ENCODE measurements at places on chromosomes 6 and 20. TPM values are rescaled to one million over a fixed set of nuclear protein-coding genes. Genes with fewer than 3 reads are reported as not detected.

- H3K36me3 ChIP-seq: no peaks in the 10 kb centered on the region
- no peak for DNase-seq
- H3K27me3 ChIP-seq: no peaks in the 10 kb centered on the region
- H3K27ac ChIP-seq: no peak overlapping the region
- H3K4me1 ChIP-seq: no peaks in the 10 kb centered on the region
- H3K4me3 ChIP-seq: no peak overlapping the region
These were observed 150.2 kb upstream of the SIM1 start for GRCh38 chr6:100614933-100615332.

DNA sequence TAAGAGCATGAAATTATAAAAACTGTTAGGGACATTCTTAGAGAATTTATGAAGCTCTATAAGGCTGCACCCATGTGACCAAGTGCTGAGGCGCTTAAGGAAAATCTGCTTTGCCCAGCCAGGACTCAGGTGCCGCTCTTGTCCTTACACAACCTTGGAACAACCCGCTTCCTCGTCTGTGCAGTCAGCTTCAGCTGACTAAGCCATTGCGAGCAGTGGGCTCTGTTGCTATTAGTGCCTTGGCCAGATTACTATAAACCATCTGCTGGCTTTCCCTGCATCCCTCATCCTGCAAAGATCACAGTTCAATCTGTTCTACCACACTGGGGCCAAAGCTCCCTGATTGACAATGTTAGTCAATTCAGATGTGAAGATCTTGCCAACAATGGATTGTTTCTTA lies 89.1 kb upstream of the E2F3 start:
- no peaks in the 10 kb centered on the region for H3K27me3 ChIP-seq
- H3K36me3 ChIP-seq: no peaks in the 10 kb centered on the region
- no peak overlapping the region for H3K27ac ChIP-seq
- H3K4me1 ChIP-seq: no peaks in the 10 kb centered on the region
- H3K4me3 ChIP-seq: no peak overlapping the region

Gene EMILIN3
- 0.24 TPM for total RNA-seq

- no peaks in the 10 kb centered on the region for H3K4me1 ChIP-seq
- no peaks in the 10 kb centered on the region for H3K36me3 ChIP-seq
- no peaks in the 10 kb centered on the region for H3K27me3 ChIP-seq
- DNase-seq: no peak
- H3K4me3 ChIP-seq: no peak overlapping the region
- no peak overlapping the region for H3K27ac ChIP-seq
These were observed 100.2 kb downstream of the AHI1 start for GRCh38 chr6:135397172-135397952.

DNA sequence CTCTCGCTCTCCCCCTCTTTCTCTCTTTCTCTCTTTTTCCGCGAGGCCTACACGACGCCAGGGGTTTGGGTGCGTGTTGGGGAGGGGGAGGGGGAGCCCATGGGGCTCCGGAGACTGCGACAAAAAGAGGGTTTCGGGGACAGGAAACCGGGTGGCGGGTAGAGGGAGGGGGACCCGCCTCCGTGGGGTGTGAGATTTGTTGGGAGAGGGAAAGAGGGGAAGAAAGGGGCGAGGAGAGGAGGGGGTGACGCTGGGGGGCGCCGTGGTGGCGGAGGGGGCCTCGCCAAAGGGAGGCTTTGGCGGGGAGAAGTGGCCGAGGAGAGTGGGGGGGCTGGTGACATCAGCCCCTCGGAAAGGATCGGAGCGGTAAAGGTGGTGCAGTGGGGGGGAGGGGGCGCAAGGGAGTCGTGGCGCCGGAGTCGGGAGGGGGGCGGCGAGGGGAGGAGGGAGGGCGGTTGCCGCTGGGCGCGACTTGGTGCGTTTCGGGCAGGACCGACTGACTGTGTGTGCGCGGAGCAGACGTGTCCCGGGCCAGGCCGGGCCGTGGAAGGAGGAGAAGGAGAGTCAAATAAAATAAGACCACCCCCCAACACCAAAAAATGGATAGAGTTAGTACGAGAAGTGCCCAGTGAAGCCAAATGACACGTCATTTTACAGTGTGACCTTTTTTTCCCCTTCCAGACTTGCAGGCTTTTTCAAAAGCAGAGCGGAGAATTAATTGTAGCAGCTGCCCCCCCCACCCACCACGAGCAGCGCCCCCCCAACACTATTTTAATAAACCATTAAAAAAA lies 39.8 kb downstream of the GNAS start:
- peak; percentile 89 for DNase-seq
- peak overlapping the region; percentile 83 for H3K4me3 ChIP-seq
- peak overlapping the region; percentile 96 for H3K27ac ChIP-seq
- peaks cover 51% of the 10 kb centered on the region for H3K4me1 ChIP-seq

GRCh38 chr6:38400764-38401163 lies 239.0 kb downstream of the BTBD9 start:
- no peaks in the 10 kb centered on the region for H3K27me3 ChIP-seq
- H3K27ac ChIP-seq: no peak overlapping the region
- no peak for DNase-seq
- H3K36me3 ChIP-seq: no peaks in the 10 kb centered on the region
- peaks cover 12% of the 10 kb centered on the region for H3K4me1 ChIP-seq
- H3K4me3 ChIP-seq: no peak overlapping the region

DNA sequence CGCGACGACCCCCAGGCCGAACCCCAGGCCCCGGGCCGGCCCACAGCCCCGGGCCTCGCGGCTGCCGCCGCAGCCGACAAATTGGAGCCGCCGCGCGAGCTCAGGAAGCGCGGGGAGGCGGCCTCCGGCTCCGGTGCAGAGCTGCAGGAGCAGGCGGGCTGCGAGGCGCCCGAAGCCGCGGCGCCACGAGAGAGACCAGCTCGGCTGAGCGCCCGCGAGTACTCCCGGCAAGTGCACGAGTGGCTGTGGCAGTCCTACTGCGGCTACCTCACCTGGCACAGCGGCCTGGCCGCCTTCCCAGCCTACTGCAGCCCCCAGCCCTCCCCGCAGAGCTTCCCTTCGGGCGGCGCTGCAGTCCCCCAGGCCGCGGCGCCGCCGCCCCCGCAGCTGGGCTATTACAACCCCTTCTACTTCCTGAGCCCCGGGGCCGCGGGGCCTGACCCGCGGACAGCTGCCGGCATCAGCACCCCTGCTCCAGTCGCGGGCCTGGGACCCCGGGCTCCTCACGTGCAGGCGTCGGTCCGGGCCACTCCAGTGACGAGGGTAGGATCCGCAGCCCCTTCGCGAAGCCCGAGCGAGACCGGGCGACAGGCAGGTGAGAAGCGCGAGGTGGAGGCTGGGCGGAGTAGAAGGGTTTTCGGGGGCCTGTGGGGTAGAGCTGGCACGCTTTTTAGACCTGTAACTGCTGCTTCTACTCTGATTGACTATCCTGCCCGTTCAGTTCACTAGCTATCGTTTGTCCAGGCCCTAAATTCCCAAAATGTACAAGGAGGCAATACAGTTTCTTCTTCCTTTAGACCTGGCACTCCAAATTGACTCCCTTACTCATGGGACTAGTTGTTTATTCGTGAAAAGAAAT lies 654 bp downstream of the FAM8A1 start:
- DNase-seq: peak; percentile 55
- no peaks in the 10 kb centered on the region for H3K27me3 ChIP-seq
- H3K4me3 ChIP-seq: peak overlapping the region; percentile 94
- H3K27ac ChIP-seq: peak overlapping the region; percentile 95
- H3K36me3 ChIP-seq: peaks cover 36% of the 10 kb centered on the region

Gene CYP39A1
- 6.7 TPM for total RNA-seq

DNA sequence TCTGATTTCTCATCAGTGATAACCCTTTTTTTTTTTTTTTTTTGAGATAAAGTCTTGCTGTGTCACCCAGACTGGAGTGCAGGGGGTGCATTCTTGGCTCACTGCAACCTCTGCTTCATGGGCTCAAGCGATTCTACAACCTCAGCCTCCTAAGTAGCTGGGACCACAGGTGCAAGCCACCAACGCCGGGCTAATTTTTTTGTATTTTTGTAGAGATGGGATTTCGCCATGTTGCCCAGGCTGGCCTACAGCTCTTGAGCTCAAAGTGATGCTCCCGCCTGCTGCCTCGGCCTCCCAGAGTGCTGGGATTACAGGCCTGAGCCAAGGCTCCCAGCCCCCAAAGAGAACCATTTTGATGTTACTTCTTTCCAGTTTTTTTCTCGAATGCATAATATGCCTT lies 2.2 kb downstream of the FABP7 start:
- DNase-seq: no peak
- no peaks in the 10 kb centered on the region for H3K4me1 ChIP-seq

DNA sequence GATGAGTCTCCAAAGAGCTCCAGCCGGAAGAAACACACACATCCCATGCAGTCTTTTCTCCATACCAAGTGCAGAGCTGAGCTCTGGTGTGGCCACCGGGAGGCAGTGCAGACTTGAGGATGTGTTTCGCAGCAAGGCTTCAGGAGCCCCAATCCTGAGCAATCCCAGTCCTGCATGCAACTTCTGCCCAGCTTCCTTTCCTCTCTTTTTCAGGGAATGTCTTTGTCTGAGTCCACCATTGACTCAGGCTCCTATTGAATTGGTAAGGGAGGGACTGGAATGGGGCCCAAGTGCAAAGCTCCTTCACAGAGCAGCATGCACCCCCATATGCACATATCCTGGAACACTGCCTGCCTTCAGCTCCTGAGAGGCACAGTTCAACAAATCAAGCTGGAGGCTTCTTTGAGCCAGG lies 50.5 kb upstream of the ASIP start:
- H3K27me3 ChIP-seq: no peaks in the 10 kb centered on the region
- no peak overlapping the region for H3K4me3 ChIP-seq
- H3K4me1 ChIP-seq: no peaks in the 10 kb centered on the region
- peak; percentile 65 for DNase-seq
- H3K36me3 ChIP-seq: no peaks in the 10 kb centered on the region

Gene GRM1
- total RNA-seq: 5.4 TPM

Gene CALHM4
- total RNA-seq: 0.67 TPM

GRCh38 chr6:133468591-133468990 lies 227.4 kb downstream of the EYA4 start:
- no peaks in the 10 kb centered on the region for H3K27me3 ChIP-seq
- no peak overlapping the region for H3K4me3 ChIP-seq
- no peak for DNase-seq

Measured in heart left ventricle (tissue), 16 donors.